Upper lobe of left lung (tissue), 6 donors: ENCODE measurements at places on chromosomes 5 and 9.

DNA sequence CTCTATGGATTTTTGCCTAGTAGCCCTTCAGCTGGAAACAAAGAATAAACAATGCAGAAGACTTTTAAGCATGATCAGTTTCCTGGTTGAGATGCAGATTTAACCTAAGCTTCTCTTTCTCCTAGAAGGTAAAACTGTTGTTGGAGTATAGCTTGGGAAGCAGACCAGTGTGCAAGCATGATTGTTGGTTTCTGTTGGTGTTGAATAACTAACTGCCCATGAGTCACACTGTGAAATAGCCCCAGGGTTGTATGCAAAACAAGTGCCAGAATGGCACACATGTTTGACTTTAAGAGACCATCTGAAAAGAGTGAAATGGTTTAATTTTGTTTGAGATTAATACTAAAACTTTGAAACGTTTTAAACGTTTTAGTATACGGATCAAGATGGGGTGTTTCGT, 227.1 kb downstream of the ARHGEF28 start:
- no peak for DNase-seq

- DNase-seq, result no peak
Observed at GRCh38 chr9:106052166-106052565, 357.8 kb downstream of the TMEM38B start.

- no peak for DNase-seq
Observed at GRCh38 chr9:114409842-114410241, 22.1 kb upstream of the AKNA start.

DNA sequence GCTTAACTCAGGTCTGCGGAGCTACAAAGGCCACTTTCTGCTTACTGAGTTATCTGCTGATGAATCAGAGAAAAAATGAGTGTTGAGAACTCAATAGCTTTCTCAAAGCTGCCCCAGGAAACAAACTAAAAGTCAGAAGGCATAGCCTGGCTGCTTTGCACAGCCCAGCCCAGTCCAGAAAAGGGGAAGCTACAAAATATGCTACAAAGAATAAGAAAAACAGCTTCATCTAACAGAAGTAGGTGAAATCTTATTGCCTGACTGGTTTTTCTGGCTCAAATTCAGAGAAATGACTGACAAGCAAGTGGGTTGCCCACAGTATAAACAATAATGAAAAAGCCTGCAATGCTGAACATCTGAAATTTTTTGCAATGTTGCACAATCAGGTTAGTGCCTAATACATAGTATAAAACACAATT, 156.2 kb downstream of the PPP2R2B start:
- no peak for DNase-seq

- no peak for DNase-seq
Observed at GRCh38 chr9:95857896-95858295, 17.6 kb upstream of the ERCC6L2 start.

DNA sequence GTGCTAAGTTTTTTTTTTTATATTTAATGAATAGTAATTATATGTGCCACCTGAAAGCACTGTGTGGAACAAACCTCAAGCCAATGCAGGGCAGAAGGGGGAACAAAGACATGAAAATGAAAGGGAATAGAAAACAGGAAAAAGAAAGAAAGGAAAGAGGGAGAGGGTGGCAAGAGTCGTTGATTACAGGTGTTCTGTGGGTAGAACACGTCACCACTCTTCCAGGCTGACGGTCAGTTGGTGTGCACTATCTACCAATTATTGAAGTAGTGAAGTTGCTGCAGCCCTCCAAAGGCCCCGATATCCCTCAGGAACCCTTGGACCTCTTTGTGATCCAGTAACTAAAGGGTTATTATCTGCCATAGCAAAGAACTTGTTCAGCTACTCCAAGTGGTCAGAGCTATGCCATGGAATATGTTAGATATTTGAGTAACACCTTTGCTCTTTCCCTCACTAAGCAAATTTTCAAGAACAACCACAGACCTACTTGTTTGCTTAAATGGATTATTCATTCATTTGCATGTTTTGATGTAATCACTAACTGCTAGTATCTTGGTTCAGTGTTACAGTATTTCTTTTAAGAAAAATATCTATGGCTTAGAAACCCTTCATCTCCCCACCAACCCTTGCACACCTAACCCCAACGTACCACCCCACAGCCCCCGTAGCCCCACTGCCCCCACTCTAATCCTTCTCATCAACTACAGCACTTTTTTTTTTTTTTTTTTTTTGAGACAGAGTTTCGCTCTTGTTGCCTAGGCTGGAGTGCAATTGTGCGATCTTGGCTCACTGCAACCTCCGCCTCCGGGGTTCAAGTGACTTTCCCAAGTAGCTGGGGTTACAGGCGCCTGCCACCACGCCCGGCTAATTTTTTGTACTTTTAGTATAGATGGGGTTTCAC, 31.3 kb downstream of the FYB1 start:
- DNase-seq, result no peak

GRCh38 chr9:5566054-5566618, 55.8 kb downstream of the PDCD1LG2 start:
- DNase-seq, result no peak

- DNase-seq, result no peak
Observed at GRCh38 chr5:146565764-146566367, 49.9 kb upstream of the GPR151 start.

DNA sequence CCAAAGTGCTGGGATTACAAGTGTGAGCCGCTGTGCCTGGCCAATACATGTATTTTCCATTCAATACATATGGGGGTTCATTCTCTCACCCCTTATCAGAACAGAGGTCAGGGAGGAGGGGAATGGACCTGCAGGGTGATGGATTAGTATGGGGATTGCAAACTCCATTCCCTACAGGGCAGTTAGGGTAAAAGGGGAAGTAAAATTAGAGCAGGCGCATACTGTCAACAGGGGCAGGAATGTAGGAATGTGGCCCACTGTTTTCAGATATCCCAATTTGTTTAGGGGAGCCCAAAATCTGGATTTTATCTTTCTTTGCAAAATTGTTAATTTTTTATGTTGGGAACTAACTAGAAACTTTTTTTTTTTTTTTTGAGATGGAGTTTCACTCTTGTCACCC, 46.4 kb upstream of the SLC44A1 start:
- DNase-seq, result no peak

- DNase-seq, result no peak
Observed at GRCh38 chr5:150740992-150741391, 17.8 kb downstream of the DCTN4 start.

- no peak for DNase-seq
Observed at GRCh38 chr5:111415053-111415452, 97.3 kb downstream of the STARD4 start.
